Lung (tissue), 17 donors: ENCODE measurements at places on chromosomes 11 and 22.

DNA sequence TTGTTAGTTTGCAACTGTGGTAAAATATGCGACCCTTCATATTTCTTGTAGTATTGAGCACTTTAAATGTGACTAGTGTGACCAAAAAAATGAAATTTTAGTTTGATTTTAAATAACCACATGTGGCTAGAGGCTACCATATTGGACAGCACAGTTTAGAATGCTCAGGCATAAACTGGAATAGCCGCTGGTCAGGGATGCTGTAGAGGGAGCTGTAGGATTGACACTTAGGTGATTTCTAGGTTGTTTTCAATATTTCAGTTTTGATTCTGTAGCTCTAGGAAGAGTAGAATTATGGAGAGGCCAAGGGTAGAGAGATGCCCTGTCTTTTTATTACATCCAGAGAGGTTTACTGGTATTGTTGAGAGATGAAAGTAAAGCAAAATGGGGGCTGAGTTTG, 10.8 kb upstream of the VSIG10L2 start:
- DNase-seq, result no peak

- peak; percentile 47 for DNase-seq
These were observed 1.2 kb downstream of the BID start for GRCh38 chr22:17772958-17773605.

DNA sequence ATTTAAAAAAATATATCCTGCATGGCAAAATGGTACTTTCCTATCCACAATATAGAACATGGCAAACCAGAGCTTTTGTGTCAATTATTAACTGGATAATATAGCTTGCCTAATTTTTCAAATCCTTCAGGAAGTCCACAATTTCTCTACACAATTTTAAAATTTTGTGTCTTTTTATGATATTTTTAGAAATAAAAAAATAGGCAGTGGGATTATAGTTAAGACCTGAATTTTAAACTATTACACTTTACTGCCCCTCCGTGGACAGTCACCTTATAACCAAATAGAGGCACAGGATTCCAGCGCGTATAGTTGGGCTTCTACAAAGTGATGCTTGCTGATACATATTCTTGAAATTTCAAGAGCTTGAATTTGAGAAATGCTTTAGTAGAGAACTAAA, 2.1 kb upstream of the DMC1 start:
- DNase-seq, result peak; percentile 77

GRCh38 chr22:46763051-46763705, 728 bp downstream of the TBC1D22A start:
- peak; percentile 47 for DNase-seq

DNA sequence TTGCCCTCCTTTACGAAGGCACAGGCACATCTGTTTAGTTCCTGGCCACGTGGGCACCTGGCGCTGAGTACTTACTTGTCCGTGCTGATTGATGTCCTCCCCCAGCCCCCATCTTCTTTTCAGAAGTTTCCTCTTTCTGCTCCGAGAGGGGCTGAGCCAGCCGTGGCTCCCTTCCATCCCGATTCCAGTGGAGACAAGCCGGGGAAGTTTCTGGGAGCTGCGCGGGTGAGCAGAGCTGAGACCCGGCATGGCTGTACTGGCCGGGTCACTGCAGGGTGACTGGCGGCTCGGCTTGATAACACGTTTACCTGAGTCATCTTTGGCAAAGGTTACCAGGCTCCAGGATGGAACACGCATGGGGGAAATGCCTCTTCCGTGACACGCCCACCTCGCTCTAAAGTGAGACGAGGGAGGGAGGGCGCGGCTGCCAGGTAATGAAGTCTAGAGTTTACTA, 45.4 kb upstream of the ATXN10 start:
- no peak for DNase-seq

DNA sequence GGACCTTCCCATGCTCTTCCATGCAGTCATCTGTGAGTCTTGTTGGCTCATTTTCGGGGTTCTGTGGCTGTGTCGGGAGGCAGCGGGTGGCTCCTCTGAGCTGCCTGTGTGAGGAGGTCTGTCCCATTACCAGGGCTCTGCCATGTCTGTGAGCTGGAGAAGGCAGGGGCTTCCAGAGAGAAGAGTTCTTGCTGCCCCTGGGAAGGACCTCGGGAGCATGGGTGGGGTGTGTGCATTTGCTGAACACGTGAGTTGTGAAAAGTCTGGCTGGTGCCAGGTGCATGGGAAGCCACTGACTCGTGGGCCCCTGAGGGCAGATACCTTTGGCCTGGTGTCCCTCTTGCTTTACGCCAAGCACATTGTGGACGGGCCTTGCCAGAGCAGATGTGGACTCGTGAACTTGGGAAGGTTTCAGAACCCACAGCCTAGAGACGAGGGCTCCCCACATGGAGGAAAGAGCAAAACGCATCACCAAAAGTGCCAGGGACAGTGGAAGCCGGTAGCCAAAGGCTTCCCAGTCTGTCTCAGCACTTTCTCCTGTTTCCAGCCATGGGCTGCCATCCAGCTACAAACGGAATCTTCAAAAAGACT, 1324.5 kb downstream of the BRD1 start:
- no peak for DNase-seq

DNA sequence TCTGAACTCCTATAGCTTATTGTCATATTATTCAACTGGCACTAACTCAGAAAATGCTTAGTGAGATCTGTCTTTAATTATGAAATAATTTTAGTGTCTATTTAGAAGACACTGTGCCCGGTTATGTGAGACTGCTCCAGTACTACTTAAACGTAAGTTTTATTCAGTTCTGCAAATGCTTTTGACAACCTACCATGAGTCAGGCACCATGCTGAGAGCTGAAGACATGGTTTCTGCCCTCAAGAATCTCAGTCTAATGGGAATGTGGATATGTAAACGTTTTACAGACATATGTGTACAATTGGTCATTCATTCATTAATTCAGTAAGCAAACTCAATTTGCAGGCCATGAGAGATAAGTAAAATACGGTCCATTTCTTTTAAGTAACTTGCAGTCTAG, 40.0 kb downstream of the DCUN1D5 start:
- DNase-seq, result no peak

DNA sequence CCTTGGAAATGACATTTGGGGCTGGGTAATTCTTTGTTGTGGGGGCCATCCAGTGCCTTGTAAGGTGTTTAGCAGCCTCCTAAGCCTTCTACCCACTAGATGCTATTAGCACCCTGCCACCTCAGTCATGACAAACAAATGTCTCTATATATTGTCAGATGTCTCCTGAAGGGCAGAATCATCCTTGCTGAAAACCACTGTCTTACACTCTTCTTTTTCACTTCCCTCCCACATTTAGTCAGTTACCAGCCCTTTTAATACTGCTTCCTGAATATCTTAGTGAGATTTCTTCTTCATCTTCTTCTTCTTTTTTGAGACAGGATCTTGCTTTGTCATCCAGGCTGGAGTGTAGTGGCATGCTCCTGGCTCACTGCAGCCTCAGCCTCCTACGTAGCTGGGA, 33.1 kb downstream of the TNRC6B start:
- no peak for DNase-seq

DNA sequence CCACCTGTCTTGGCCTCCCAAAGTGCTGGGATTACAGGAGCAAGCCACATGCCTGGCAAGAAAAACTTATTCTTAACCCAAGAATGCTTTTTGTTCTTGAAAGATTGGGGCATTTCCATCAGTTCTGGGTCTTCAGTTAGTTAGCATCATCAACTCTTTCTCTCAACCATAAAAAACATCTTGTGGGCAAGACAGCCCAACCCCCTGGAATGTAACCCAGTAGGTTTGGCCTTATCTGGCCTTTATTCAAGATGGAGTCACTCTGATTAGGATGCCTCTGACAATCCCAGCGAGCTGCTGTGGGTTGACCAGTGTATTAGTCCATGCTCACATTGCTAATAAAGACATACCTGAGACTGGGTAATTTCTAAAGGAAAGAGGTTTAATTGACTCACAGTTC, 9.2 kb upstream of the TPCN2 start:
- DNase-seq, result no peak

DNA sequence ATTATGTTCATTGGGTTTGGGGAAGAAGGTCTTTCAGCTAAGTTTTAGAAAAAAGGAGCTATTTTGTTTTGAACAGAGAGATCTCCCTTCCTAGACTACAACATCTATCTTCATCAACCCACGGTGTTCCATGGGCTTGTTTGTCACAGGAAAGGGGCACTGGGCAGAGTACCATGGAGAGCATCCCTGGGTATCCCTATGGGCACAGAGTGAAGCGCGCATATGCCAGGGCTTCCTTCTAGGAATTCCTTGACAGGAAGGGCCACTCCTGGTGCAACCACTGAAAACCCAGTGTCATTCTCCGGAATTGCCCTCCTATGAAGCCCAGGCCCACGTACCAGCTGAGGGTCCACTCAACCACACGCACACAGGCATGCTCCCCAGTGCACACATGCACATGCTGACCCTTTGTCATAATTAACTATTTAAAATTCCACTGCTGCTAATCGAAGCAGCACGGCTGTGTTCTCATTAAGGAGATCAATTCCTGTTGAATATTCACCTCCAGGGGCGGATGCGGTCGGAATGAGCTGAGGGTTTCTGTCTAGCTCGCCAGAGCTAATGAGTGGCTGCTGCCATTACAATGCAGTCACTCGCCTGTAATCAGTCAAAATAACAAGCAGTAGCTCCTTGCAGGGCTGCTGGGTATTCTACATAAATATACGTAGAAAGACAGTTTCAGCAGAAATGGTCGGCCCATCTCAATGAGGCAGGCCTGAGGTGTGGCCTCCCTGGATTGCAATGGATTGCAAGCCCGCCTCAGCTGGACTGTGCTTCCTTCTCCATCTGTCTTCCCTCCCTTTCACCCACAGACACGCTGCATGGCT, 512.5 kb downstream of the OPCML start:
- DNase-seq, result no peak

DNA sequence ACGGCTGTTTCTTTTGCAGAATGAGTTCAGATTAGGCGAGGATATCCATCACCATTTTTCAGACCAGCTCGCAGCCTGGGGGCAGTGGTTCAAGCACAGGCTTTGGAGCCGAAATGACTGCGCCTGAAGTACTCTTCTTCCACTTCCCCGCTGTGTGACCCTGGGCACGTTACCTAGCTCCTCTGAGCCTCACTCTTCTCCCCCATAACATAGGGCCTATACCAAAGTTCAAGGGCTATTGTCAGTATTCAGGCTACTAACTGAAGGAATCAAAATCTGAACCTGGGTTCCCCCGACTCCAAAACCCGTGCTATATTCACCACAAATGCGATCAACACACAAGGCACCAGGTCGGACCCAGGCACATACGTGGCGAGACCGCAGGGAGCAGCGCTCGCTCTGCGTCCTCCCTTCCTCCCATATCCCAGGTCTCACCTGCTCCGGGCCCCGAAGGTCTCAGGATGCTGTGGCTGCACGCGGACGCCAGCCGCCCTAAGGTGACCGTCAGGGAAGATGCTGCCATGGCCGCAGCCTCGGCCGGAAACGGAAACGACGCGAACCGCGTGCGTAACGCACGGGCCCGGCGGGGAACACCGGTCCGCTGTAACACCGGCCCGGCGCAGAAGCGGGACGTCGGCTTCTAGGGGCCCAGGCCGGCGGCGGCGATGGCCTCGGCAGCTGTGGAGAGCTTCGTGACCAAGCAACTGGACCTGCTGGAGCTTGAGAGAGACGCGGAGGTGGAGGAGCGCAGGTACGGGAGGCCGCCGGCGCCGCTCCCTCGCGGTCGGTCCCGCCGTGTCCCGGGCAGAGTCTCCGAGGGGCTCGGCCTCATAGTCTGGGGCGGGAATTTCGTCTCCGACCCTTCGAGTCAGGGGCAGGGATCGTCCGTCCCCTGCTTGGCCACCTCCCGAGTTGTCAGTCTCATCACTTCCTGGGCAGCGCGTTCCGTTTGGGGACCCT, at the start of the genes IGHMBP2 and MRPL21:
Gene IGHMBP2, plus strand, starts transcription at position 604 of the 960 bp plus-strand sequence. Its CDS starts 62 bp downstream, at position 666.
Gene MRPL21, minus strand, starts transcription at position 545 of the 960 bp plus-strand sequence. Its CDS starts 22 bp downstream, at position 523.
- peak; percentile 88 for DNase-seq

DNA sequence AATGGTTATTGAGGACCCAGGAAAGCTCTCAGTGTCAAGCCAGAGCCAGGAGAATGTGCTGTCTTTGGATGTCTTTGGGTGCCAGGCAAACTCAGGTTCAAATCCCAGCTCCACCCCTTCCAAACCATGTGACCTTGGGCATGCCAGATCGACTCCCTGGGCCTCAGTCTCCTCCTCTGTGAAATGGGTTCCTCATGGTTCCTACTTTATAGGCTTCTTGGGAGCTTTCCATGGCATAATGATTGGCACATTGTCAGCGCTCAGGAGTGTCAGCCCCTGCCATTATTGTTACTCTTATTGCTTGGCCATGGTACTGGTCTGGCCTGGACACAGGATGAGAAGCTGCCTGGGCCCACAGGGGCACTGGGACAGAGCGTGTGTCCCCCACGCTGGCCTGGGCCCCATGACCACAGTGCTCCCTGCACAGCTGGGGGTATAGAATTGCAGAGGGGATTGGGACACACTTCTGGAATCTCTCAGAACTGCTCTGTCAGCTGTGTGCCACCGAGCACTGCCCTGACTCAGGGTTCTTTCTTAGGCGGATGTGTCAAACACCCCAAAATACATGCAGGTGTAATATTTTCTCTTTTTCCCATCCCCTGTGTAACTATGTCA, 37.6 kb upstream of the CRYBB3 start:
- DNase-seq, result no peak

- peak; percentile 4 for DNase-seq
These were observed 4.0 kb downstream of the OR51E1 start for GRCh38 chr11:4647766-4648165.

DNA sequence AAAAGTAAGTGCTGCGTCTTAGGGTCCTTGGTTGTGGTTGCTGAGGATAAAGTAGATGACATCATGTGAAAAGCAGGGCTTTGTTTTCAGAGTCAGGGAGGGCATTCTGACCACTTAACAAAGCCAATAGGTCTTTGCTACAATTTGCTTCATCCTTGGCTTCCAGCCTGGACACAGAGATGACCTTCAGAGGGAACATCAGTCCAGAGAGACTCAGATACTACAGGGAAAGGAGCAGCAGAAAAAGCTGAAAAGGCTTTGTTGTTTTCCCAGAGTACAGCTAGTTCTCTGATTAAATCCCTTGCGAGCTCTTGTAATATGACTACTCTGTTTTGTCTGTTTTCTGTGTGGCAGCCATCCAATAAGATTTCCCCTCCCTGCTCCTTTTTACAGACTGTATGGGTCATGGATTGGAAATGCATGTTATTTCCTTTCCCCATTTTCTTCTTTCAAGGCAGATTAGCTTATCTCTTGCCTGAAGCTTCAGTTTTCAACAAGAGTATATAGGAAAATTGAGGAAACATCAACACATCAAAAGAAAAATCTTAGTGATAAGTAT, 31.9 kb downstream of the ATG13 start:
- DNase-seq, result peak; percentile 76

- no peak for DNase-seq
These were observed 1.1 kb upstream of the APOBEC3F start for GRCh38 chr22:39039306-39040126.

DNA sequence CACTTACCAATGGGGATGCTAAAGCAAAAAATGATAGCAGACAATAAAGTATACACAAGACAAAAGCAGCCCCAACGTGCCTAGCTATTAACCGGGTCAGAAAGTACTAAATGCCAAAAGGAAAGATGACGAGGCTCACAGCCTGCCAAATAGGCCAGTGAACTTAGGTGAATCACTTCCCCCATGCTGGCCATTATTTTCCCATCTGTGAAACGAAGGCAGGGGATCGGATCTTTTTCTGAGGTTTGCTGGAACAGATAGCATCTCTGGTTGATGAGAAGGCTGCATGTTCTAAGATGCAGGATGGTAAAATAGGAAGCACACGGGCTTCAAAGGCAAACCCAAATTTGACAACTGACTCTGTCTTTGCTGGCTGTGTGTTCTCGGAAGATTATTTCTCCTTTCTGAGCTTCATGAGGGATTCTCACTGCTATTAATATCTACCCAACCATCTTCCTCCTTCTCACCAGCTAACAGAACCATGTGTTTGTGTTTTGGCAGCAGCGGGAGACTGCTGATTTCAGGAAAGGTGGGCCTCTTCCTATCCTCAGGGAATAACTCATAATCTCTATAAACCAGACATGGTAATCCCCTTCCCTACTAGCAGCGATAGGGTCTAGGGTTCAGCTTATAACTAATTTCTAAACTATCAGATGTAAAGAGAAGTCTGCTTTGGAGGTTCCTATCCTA, 390.7 kb downstream of the LARGE1 start:
- DNase-seq, result no peak
